NCI-H2081 treated with DMSO at 0.1 percent for 48 hours (cell line): ENCODE measurements at places on chromosomes 1 and 21.

GRCh38 chr1:12406211-12407021, 176.6 kb downstream of the VPS13D start:
- DNase-seq, result no peak

DNA sequence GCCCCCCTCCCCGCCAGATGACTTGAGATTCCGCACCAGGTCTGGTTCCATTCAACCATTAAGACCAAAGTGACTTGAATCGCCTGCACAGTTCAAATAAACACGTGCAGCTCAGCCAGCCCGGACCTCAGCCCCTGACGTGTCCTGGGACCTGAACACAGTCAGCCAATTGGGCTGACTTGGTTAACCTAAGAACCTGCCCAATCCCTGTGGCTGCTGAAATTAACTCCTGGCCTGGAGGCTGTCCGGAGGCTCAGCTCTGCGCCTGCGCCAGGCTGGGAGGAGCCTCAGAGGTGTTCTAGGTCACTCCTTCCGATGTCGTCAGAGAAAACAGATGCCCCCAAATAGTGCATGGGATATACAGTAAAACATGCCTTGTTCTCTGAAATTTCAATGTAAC, 73.4 kb downstream of the SCCPDH start:
- DNase-seq, result no peak

DNA sequence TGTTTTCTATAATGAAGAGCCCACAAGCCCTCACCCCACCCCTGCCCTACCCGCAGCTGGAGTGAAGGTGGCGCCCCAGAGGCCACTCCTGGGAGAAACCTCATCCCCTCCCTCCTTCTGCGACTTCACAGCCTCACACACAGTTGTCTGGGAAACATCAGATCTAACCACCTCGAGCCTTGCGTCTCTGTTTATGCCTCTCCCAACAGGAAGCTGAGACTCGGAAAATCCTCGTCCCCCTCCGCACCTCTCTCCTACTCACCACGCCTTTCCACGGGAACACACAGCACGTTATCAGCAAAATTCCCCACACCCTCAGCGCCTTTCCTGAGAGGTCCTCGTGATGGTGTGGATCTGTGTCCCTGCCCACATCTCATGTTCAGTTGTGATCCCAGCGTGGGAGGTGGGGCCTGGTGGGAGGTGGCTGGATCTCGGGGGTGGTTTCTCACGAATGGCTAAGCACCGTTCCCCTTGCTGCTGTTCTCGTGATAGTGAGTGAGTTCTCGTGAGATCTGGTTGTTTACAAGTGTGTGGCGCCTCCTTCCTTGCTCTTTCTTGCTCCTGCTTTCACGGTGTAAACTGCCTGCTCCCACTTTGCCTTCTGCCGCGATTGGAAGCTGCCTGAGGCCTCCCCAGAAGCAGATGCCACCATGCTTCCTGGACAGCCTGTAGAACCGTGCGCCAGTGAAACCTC, 190.6 kb downstream of the KIF26B start:
- no peak for DNase-seq

DNA sequence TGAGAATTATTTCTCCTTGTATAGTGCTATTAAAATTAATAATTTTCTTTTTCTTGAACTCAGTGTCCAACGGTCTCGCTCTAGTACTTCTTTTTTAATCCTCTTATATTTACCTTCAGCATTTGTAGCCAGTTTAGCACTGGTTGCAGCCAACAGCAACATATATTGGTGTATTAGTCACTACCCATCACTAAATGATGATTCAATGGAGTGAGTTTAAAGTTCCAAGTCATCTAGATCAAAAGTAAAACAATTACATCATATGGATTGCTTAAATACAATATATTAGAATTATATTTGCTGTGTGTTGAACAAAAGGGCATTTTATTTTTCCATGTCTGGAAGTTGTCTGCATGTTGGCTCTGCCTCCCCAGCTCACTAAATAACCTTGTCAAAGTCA, 591.8 kb downstream of the ADGRL2 start:
- no peak for DNase-seq

GRCh38 chr1:192441492-192441891, 124.7 kb downstream of the RGS21 start:
- DNase-seq, result no peak

- DNase-seq, result no peak
Observed at GRCh38 chr1:2604156-2604843, 17.7 kb downstream of the PRXL2B start.

- peak; percentile 40 for DNase-seq
Observed at GRCh38 chr1:243748706-243749283, 101.2 kb downstream of the AKT3 start.

DNA sequence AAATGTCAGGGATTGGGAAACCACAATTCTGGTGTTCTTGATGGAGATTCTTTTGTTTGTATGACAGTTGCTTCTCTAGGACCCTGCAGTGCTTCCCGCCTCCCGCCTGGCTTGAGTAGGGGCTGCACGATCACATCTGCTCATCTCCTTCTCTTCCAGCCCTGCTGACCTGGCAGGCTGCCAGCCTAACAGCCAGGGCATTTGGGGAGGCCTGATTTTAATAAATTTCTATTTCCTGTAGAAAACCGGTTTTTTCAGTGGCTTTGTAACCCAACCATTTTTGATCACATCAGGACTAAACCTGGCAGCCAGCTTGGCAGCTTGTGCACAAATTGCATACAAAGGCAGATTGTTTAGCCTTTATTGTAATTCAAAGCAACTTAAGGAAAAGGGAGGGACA, 78.9 kb downstream of the UBE2U start:
- peak; percentile 24 for DNase-seq

DNA sequence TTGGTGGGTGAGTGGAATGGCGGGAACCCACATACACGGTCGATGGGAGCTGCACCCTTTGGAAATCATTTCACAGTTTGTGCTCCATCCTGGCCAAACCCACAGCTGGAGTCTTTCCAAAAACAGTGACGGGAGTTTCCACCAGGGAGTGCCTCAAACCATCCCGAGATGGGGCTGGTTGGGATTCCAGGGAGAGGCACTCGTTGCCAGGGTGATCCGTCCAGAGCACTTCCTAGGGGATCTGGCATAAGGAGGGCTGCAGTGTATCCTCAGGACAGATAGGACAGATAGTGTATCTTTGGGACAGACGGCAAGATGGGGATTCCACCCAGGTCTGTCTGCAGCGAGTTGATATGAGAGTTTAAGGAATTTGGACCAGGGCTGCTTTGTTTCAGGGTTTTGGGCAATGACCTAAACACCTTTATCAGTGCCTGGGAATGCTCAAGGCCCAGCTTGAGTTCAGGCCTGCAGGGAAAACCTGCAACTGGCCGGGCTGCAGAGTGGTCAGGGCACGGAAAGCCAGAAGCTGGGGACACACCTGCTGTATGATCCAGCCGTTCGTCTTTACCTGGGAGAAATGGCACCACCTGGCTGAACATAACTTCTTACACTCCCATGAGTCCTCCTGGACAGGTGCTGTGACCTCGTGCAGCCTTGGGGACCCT, 3.4 kb upstream of the POFUT2 start:
- DNase-seq, result no peak

GRCh38 chr1:15923241-15923640, 52.7 kb downstream of the ZBTB17 start:
- no peak for DNase-seq

GRCh38 chr1:200558866-200559459, 61.6 kb downstream of the KIF14 start:
- peak; percentile 13 for DNase-seq

GRCh38 chr1:234500269-234500668, 21.3 kb upstream of the TARBP1 start:
- DNase-seq, result no peak

DNA sequence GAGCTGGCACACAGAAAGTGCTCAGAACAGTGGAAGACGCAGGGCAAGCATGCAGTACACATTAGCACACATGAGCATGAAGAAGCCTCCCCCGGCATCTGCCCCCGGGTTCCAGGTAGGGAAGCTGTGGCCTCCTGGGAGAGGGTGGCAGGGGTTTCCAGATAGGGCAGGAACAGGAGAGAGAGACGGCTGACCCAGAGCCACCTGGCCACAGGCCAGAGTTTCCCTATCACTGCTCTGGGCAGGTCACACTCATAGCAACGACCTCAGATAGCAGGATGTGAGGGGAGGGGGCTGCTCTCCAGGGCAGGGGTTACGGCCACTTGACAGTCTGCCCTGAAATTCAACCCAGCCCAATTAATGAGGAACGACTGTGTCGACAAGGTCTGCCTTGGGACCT, 36.6 kb downstream of the GLIS1 start:
- no peak for DNase-seq

GRCh38 chr1:91166106-91166712, 144.4 kb upstream of the ZNF644 start:
- no peak for DNase-seq

DNA sequence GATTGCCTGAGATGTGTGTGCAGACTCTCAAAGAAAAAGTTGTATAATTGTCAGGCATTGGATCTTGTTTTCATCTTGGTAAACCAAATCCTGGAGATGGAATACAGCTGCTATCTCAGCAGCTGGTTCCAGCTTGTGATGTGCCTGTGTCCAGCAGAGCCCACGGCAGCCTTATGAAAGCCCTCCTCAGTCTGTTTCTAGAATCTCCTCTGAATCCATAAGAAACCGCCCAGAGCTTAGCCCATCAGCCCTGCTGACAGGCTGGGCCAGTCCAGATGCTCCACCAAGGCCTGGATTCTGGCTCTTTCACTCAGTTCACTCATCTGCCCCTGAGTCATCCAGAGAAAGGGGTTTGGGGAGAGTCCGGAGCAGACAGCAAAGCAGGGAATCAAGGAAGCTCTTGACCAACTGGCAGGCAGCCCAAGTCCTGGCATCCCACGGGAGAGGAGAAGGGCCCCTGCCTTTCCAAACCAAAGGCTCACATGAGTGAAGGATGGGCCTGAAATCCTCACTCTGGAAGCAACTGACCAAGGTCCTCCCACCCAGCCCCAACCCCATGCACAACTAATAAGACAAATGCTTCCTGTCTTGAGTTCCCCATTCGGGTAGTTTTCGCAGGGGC, 45.7 kb downstream of the NAV1 start:
- DNase-seq, result no peak

GRCh38 chr1:233791721-233792120, 112.8 kb upstream of the SLC35F3 start:
- DNase-seq, result no peak

DNA sequence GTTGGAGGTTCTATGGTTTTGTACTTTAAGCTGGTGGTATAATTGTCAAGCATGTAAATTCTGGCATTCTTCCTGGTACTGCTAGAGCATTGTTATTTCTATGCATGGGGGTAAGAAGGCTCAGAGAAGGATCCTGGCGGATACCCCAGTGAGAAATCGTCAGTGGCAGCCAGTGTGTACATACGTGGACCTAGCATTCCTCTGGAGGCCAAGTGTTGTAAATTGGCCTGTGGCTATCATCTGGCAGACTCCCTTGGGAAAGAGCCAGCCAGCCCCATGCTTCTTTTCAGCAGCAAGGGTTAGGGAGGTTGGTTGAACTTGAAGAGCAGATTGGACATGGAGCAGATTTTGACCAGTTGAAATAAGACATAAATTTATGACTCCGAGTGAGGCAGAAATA, 5.2 kb upstream of the AGO3 start:
- no peak for DNase-seq

DNA sequence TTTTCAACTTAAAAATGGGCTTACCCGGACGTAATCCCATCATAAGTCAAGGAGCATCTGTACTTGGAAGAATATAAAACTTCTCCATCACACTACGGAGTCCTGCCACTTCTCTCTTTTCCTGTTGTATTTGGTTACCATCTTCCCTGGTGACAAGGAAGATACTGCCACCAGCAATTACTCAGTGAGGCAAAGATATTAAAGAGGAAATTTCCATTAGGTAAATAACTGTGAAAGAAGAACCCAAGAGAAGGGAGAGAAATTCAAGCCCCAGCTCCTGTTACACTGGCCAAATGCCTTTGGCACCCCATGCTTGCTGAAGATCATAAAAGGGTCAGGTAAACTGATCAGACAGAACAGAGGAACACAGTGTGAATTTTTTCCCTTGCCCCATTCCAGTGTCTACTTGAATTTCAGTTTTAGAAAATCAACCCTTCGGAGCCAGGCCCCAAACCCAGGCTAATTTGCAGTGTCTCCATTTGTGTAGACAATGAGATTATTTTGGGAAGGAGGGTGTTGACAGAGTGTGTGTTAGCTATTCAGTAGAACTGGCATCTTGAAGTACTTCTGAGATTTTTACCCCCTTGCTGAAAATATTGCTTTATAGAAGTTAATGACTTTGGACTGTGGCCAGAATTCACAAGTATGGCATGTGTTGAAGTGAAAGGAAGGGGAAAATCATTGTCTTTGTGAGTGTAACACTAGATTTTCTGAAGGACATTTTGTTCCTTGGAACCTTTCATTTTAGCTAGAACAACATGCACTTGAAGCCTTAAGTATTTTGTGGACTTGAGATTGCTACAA, 167.1 kb downstream of the DHRS3 start:
- no peak for DNase-seq

DNA sequence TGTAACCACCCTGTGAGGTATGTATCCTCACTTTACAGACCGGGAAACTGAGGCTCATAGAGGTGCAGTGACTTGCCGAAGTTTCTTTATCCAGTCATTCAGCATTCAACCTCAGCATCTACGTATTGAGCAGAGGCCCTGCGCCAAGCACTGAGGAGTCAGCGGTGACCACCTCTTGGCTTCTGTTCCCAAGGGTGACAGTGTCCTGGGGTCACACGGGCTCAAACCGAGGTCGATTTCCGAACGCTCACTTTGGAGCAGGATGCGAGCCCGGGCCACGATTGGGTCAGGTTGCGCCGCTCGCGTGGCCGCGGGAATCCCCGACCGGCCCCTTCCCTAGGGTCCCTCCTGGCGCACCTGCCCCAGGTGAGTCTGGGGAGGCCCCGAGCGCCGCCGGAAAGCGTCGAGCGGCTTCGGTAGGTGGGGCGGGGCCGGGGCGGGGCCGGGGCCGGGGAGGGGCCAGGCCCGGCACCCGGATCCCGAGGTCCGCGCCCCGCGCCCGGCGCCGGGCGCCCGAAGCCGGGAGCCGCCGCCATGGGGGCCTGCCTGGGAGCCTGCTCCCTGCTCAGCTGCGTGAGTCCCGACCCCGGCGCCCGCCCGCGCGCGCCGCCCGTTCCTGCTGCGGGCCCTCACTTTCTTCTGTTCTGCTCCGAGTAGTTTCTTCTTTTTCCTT, at the start of gene SERINC2:
Gene SERINC2 (plus strand): TSS at position 482 of the 673 bp plus-strand sequence. CDS start 53 bp downstream, at position 535.
- no peak for DNase-seq

GRCh38 chr1:150765296-150765976, at the start of gene CTSS:
CTSS (minus strand) TSS chr1:150765778; CDS start chr1:150764763, 1,015 bp downstream.
- DNase-seq, result no peak

GRCh38 chr1:200969726-200970561, 53.6 kb downstream of the KIF21B start:
- no peak for DNase-seq

DNA sequence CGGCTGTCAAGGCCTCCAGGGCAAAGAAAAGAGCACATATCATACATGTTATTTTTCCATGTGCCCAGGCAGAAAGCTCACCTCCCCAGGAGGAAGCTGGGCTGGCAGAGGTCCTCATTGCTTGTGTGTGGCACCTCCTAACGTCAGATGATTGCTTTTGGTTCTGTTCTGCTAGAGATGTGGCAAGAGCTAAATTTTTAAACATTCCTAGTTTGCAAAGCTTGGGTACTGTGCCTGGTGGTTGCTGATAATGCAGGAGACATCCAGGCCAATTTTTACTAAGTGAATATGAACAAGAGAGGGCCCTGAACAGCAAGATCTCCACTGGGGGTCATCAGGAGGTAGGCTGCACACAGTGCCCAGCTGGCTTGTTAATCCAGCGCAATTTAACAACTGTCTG, 93.9 kb downstream of the TBX19 start:
- no peak for DNase-seq
